Thymus (tissue), 14 donors: ENCODE measurements at places on chromosomes 4 and X. TPM values are rescaled to one million over a fixed set of nuclear protein-coding genes. Genes with fewer than 3 reads are reported as not detected.

PPBP gene
- total RNA-seq: 3.2 TPM

GRCh38 chr4:22477136-22477812 lies 38.6 kb downstream of the ADGRA3 start:
- DNase-seq: no peak
- H3K27me3 ChIP-seq: no peaks in the 10 kb centered on the region
- H3K4me1 ChIP-seq: no peaks in the 10 kb centered on the region
- H3K27ac ChIP-seq: no peak overlapping the region
- no peak overlapping the region for H3K4me3 ChIP-seq

- H3K27ac ChIP-seq: no peak overlapping the region
- no peaks in the 10 kb centered on the region for H3K36me3 ChIP-seq
- H3K4me3 ChIP-seq: no peak overlapping the region
- no peaks in the 10 kb centered on the region for H3K4me1 ChIP-seq
- DNase-seq: no peak
Observed at GRCh38 chr4:129531253-129531652, 435.3 kb downstream of the C4orf33 start.

DNA sequence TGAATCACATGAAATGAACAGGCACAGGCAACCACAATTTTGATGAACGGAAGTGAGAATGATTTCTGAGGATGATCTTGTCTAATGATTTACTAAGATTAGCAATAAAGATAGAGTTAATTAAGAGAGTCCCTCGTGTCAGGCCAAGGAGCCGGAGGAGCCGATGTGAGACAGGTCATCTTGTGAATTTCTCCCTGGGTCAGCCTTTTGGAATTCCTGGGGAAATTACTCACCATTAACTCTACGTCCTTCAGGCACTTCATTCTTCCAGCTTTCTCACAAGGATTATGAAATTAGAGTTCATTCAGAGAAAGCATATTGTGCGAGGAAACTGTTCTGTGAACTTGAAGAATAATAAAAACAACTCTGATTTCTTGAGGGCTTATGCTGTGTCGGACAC lies 86.7 kb downstream of the PSAPL1 start:
- H3K4me1 ChIP-seq: no peaks in the 10 kb centered on the region
- H3K4me3 ChIP-seq: no peak overlapping the region
- no peak for DNase-seq
- H3K27ac ChIP-seq: no peak overlapping the region
- H3K27me3 ChIP-seq: no peaks in the 10 kb centered on the region

DNA sequence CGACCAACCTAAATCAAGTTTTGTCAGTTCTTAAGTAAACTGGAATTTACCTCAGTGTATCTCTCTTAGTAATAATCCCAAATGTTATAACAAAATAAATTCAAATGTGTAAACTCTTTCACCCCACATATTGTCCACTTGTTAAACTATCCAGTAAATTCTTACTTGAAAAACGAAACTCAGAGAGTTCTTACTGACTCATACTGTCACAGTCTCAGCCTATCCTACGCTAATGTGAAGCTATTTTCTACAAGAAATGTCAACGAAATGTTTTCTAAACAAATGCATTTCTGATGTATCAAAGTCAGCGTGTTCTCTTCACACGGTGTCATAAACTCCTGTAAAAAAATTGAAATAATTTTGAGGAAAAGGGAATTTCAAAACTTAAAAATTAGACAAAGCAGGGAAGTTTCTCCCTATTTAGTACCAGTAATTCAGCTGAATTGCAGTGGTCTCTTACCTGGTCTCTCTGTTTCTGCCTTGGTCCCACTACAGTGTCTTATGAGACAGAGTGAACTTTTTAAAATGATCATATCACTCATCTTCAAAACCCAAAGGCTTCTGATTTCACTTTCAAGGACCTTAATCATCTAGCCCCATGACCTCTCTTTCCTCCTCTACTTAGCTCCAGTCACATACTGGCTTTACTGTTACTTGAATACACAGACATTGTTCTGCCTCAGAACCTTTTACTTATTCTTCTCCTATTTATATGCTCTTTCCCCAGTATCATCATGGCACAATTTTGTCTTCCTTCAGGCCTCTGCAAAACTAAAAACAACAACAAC lies 63.3 kb downstream of the DCAF8L1 start:
- no peak overlapping the region for H3K27ac ChIP-seq
- no peaks in the 10 kb centered on the region for H3K4me1 ChIP-seq

GRCh38 chr4:94411296-94411695 lies 40.4 kb upstream of the PDLIM5 start:
- H3K36me3 ChIP-seq: no peaks in the 10 kb centered on the region
- no peaks in the 10 kb centered on the region for H3K27me3 ChIP-seq
- H3K4me1 ChIP-seq: no peaks in the 10 kb centered on the region

GRCh38 chr4:184815046-184815877 lies 10.5 kb downstream of the ACSL1 start:
- peak; percentile 59 for DNase-seq
- no peaks in the 10 kb centered on the region for H3K27me3 ChIP-seq
- H3K36me3 ChIP-seq: no peaks in the 10 kb centered on the region
- peak overlapping the region; percentile 58 for H3K27ac ChIP-seq
- H3K4me1 ChIP-seq: peaks cover 12% of the 10 kb centered on the region

DNA sequence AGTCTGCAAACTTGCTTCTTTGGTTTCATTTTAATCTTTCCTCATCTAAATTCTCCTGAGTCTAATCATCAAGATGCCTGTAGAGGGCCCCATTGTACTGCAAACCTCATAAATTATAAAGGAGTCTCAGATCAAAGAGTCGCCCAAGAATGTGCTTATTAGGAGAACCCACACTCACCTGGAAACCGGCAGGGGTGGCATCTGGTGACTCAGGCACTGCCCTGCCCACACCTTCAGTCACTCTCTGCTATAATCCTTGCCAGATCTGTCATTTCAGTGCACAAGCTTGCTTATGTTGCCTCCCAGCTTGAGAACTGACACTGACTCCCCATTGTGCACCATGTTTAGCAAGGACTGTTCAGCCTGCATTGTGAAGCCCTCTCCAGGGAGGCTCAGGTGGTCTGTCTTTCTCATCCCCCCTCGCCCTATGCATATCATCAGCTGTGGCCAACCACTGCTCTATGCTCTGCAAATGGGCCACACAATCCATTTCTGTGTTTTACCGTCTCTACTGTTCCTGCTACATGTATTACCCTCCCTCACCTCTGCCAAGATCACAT lies 12.4 kb downstream of the EPGN start:
- no peak overlapping the region for H3K4me3 ChIP-seq
- peak; percentile 27 for DNase-seq
- no peaks in the 10 kb centered on the region for H3K36me3 ChIP-seq
- no peaks in the 10 kb centered on the region for H3K4me1 ChIP-seq

GRCh38 chr4:155762334-155762733 lies 3.5 kb downstream of the GUCY1B1 start:
- H3K4me1 ChIP-seq: peaks cover 8% of the 10 kb centered on the region
- no peak overlapping the region for H3K27ac ChIP-seq
- no peaks in the 10 kb centered on the region for H3K27me3 ChIP-seq

GRCh38 chr4:48197643-48198237 lies 63.7 kb upstream of the TXK start:
- no peak overlapping the region for H3K27ac ChIP-seq
- H3K4me3 ChIP-seq: no peak overlapping the region
- no peaks in the 10 kb centered on the region for H3K36me3 ChIP-seq
- no peak for DNase-seq
- H3K27me3 ChIP-seq: no peaks in the 10 kb centered on the region
- no peaks in the 10 kb centered on the region for H3K4me1 ChIP-seq

SYP gene
- 14.4 TPM for total RNA-seq

DNA sequence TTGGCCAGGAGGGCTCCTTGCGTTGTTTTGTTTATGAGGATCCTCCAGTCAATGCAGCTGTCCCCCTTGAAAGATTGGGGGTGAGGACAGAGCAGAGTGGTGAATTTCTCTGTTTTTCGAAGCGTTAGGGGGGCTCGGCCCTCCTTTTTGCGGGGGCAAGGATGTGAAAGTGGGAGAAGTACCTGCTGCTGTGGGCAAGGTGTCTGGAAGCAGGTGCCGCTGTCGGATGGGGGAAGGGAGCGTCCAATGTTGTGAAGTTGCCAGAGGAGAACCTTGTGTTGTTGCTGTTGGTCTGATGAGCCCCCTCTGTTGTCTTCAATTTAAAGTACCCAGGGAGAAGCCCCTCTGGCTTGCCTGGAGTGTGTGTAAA lies 613 bp downstream of the GLRB start:
- H3K27me3 ChIP-seq: peaks cover 15% of the 10 kb centered on the region
- peak overlapping the region; percentile 34 for H3K4me3 ChIP-seq
- H3K4me1 ChIP-seq: no peaks in the 10 kb centered on the region

- no peak for DNase-seq
- no peaks in the 10 kb centered on the region for H3K36me3 ChIP-seq
- H3K27ac ChIP-seq: no peak overlapping the region
- H3K4me3 ChIP-seq: no peak overlapping the region
Observed at GRCh38 chr4:93648258-93648657, 180.3 kb upstream of the ATOH1 start.

DNA sequence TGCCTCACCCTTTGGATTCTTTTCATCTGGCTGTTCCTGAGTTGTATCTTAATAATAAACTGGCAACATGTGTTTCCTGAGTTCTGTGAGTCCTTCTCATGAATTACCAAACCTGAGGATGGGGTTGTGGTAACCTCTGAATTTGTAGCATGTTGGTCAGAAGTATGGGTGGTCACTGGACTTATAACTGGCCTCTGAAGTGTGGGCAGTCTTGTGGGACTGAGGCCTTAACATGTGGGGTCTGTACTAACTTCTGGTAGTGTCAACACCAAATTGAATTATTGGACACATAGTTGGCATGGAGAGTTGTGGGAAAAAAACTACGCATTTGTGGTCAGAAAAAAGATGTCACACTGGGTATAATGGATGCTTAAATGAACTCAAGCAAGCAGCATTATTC lies 45.0 kb upstream of the TNIP3 start:
- H3K27ac ChIP-seq: no peak overlapping the region
- no peak for DNase-seq
- H3K4me3 ChIP-seq: no peak overlapping the region
- no peaks in the 10 kb centered on the region for H3K36me3 ChIP-seq
- no peaks in the 10 kb centered on the region for H3K4me1 ChIP-seq

PCSK1N gene
- 0.33 TPM for total RNA-seq

CXCL11 gene
- 7.1 TPM for total RNA-seq

AADAT gene
- 1.7 TPM for total RNA-seq

CLIC2 gene
- total RNA-seq: 17.5 TPM

DNA sequence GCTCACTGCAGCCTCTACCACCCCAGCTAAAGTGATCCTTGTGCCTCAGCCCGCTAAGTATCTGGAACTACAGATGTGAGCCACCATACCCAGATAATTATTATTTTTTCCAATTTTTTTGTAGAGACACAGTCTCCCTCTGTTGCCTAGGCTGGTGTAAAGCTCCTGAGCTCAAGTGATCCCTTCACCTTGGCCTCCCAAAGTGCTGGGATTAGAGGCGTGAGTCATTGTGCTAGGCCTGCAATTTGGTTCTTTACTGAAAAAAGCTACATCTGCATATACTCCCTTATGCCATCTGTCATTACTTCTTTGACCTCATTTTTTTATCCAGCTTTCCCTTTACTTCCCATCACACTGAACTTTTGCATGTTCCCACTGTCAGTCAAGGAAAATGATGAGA lies 2012.4 kb upstream of the IGFBP7 start:
- DNase-seq: no peak
- H3K4me3 ChIP-seq: no peak overlapping the region
- no peaks in the 10 kb centered on the region for H3K36me3 ChIP-seq

NUDT10 gene
- total RNA-seq: 0.85 TPM

GRCh38 chr4:38017609-38018008 lies 57.4 kb downstream of the PTTG2 start:
- no peak for DNase-seq
- H3K27me3 ChIP-seq: no peaks in the 10 kb centered on the region
- H3K4me3 ChIP-seq: no peak overlapping the region
- H3K4me1 ChIP-seq: no peaks in the 10 kb centered on the region
- H3K27ac ChIP-seq: no peak overlapping the region

DNA sequence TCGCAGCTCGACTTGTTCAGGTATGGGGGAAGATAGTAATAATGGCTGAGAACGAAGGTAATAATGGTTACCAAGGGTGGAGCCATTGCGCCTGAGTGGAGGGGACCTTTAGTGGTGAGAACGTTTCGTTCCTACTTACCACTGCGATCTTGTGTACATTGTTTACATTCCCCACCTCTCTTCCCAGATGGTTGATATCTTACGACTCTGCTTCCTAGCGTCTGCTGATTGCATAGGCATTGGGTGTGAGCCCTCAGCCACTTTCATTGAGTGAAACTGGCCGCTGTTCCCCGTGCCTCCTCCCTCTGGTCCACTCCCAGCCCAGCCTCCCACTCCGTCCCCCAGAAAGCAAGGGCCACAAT lies 850 bp downstream of the IGBP1 start:
- H3K27ac ChIP-seq: peak overlapping the region; percentile 90
- peak overlapping the region; percentile 71 for H3K4me3 ChIP-seq
- H3K27me3 ChIP-seq: no peaks in the 10 kb centered on the region
- peaks cover 8% of the 10 kb centered on the region for H3K4me1 ChIP-seq
- no peak for DNase-seq

DUSP9 gene
- total RNA-seq: 1.7 TPM

GRCh38 chr4:20678400-20678799 lies 21.9 kb upstream of the PACRGL start:
- no peaks in the 10 kb centered on the region for H3K36me3 ChIP-seq
- H3K4me1 ChIP-seq: no peaks in the 10 kb centered on the region
- no peak overlapping the region for H3K4me3 ChIP-seq
- H3K27ac ChIP-seq: no peak overlapping the region
- DNase-seq: no peak

FGB gene
- 1.1 TPM for total RNA-seq

DNA sequence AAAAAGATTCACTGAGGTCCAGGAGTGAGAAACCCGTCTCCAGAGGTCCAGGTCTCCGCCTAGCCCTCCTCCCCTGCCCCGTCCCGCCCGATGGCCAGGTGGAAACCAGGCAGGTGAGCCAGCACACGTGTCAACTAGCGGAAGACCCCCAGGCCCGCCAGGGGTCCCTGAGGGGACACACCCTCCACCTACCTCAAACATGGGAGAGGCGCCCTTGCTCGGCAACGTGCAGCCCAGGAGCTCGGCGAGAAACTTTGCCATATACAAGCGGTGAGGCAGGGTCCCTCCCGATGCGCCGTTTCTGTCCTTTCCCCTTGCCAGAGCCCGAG lies 330.0 kb downstream of the HNRNPD start:
- peaks cover 39% of the 10 kb centered on the region for H3K27me3 ChIP-seq
- peak overlapping the region; percentile 13 for H3K4me3 ChIP-seq
- H3K4me1 ChIP-seq: no peaks in the 10 kb centered on the region
- DNase-seq: no peak
- H3K36me3 ChIP-seq: no peaks in the 10 kb centered on the region
- H3K27ac ChIP-seq: no peak overlapping the region

DNA sequence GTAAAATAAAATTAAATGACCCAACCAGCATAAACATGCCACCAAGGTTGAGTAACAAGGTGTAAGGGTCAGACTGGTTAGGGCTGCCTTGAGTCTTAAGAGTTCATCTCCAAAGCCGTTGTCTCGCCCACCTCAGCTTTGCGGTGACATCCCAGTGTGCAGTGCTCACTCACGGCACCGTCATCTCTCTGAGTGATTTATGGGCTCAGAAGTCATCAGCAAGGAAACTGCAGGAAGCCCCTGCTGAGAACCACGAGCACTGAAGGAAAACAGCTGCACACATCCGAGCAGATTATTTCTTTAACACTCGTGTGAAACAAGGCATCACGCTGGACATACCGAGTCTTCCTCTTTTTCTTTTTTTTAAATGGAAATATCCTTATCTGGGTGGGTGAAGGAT lies 411.1 kb downstream of the TRIML1 start:
- no peaks in the 10 kb centered on the region for H3K36me3 ChIP-seq
- H3K27ac ChIP-seq: no peak overlapping the region
- H3K27me3 ChIP-seq: no peaks in the 10 kb centered on the region
- H3K4me1 ChIP-seq: no peaks in the 10 kb centered on the region
- DNase-seq: no peak

GRCh38 chr4:57091657-57092162 lies 18.5 kb downstream of the IGFBP7 start:
- H3K4me1 ChIP-seq: no peaks in the 10 kb centered on the region
- DNase-seq: no peak
- no peak overlapping the region for H3K4me3 ChIP-seq
- H3K27ac ChIP-seq: no peak overlapping the region
- no peaks in the 10 kb centered on the region for H3K36me3 ChIP-seq
